Activated CD4-positive, alpha-beta T cell treated with anti-CD3 and anti-CD28 coated beads, Interleukin-2, amount 10 ng/mL, durations not matched to agents 24 days and 14 days (primary cell): ENCODE measurements at places on chromosomes 7 and 10. TPM values are rescaled to one million over a fixed set of nuclear protein-coding genes. Genes with fewer than 3 reads are reported as not detected.

GRCh38 chr10:110632591-110633215 is 11.4 kb upstream of the RBM20 start:
- DNase-seq: no peak

DNA sequence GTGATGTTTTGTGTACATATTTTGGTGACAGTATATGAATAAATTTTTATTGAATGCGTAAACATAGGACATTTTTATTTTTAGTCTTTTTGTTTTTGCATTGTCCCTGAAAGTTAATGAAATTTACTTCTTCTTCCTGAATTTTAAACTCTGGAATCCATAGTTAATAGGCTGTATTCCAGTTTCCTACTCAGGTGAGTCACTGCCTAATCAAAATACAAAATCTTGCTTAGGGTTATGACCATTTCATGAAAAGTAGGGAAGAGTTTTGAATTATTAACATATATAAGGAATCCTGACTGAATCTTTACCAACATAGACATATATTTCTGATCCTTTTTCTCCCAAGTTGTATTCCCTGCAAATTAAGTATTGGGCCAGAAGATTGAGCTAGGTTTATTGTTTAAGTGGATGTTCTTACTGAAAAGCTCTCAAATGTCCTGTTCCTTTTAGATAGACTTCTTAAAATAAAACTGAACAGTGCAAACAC is 2.6 kb downstream of the CREM start:
- no peak for DNase-seq

- DNase-seq: no peak
Observed at GRCh38 chr7:136134503-136134902, 157.3 kb upstream of the MTPN start.

DNA sequence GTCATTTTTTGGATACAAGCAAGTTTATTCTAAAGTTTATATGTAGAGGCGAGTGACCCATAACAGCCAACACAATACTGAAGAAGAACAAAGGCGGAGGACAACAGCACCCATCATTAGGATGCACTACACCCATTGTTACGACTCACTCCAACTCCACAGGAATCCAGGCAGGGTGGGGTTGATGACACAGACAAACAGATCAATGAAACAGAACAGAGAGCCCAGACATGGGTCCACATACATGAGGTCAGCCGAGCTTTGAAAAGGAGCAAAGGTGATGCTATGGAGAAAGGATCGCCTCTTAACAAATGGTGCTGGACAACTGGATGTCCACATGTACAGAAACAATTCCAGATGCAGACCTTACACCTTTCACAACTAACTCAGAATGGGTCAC is 426.4 kb downstream of the PTPRN2 start:
- no peak for DNase-seq

DNA sequence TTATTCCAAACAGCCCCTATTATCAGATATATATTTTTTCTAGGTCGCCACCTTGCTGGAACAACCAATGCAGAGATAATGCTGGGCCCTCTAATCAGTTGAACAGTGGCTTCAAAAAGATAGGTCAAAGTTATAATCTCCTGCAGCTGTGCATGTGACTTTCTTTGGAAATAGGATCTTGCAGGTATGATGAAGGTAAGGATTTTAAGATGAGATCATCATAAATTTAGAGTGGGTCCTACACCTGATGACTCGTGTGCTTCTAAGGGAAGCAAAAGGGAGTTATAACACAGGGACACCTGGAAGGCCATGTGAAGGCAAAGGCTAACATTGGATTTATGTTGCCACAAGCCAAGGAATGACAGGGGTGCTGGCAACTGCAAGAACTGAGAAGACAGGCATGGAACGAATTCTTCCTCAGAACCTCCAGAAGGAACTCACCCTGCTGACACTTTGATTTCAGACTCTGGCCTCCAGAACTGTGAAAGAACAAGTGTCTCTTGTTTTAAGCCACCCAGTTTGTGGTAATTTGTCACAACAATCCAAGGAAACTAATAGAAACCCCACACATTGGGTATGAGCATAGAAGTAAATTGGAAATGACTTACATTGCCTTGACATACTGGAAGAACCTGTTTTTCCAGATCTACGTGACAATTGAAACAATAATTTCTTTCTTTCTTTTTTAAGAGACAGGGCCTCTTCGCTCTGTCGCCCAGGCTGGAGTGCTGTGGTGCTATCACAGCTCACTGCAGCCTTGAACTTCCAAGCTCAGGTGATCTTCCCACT is 34.4 kb downstream of the CCDC71L start:
- DNase-seq: no peak

DNA sequence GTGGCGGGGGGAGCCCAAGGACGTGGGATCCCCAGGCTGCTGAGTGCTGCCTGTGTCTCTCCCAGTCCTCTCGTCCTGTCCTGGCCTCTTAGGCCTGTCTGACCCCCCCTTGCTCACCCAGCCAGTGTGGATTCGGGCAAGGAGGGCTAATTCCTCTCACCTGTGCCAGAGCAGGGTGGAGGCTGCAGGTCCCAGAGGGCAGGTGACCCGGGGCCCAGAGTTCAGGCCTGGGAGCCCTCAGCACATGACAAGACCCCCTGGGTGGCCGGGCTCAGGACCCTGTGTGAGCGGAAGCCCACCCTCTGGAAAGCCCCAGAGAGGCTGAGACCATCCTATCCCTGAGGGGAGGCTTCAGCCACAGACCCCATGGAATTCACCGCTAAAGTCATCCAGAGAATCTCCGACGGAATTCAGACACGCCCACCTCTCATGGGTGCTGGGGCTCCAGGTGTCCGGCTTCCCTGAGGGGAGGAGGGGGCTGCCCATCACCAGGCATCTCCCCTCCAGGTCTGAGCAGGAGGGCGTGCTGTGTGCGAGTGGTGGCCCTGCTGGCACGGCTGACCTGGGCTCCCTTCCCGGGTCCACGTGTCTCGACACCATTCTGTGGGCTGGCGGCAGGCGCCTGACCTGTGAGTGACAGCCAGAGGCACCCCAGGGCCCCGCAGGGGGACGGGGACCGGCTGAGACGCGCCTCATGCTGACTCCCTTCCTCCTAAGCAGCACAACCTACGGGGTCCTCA is 5.0 kb downstream of the KNDC1 start:
- DNase-seq: no peak

GRCh38 chr10:11299125-11299524 is 281.5 kb downstream of the CELF2 start:
- no peak for DNase-seq

- DNase-seq: peak; percentile 74
Observed at GRCh38 chr7:98240961-98241673, 10.9 kb downstream of the TECPR1 start.

DNA sequence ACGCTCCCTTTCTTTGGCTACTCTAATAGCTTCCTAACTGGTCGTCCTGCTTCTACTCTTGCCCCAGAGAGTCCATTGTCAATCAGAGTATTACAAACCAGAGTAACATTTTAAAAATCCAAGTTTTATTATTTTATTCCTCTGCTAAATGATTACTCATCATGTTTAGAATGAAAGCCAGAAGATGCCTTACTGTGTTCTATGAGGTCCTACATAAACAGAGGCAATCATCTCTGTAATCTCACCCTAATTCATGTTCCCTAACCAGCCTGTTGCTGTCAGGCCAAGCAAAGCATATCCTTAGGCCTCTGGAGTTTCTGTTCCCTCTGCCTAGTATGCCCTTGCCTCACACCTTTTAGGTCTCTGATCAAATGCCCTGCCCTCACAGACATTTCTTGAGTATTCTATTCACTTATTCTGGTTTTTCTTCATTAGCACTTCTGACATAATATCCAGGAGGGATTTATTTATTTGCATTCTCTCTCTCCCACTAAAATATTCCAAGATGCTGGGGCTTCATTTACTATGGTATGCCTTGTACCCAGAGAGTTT is 497.5 kb downstream of the PHTF2 start:
- no peak for DNase-seq

DNA sequence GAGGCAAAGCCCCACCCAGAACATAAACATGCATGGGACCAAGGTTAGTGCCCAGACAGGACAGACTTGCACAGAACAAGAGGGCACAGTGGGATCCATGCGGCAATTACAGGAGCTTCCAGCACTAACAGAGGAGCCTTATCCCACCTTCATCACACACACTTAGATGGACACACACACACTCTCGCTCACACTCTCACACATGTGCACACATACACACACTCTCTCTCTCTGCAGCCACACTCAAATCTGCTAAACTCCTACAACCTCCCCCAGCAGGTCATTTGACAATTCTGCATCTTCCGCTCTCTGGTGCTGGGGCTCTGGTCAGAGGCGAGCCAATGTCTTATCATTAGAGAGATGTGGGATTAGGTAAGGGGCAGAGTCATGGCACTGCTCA is 120.5 kb downstream of the UBE2H start:
- no peak for DNase-seq

DNA sequence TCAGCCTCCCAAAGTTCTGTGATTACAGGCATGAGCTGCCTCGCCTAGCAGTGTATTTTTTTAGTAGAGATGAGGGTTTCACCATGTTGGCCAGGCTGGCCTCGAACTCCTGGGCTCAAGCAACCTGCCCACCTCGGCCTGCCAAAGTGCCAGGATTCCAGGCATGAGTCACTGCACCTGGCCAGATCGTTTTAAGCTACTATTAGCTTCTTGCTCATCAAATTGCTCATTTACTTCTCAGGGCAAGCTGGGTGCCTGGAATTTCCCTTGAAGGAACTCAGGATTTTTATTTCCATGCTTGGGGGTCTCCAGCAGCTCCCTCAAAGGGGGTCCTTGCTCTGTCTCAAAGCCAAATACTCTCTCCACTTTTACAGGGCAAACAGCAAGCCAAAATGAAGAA is 798.0 kb upstream of the AUTS2 start:
- DNase-seq: no peak

GRCh38 chr7:91929463-91929862 is 11.2 kb upstream of the AKAP9 start:
- DNase-seq: peak; percentile 42

DNA sequence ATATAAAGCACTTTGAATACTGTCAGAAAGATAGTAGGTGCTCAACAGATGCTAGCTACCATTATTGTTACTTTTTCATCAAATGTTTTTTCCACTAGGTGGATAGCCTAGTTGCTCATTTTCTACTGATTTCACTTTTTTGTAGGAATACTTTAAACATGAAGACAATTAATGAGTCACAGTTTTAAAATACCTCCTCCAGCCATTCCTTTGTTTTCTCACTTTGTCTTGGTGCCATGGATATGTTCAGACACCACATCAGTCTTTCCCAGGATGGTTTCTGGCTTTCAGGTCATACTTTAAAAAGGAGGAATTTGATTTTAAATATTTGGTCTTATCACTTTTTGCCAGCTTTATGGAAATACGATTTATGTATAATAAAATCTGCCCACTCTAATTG is 147.1 kb upstream of the MGMT start:
- DNase-seq: no peak

DNA sequence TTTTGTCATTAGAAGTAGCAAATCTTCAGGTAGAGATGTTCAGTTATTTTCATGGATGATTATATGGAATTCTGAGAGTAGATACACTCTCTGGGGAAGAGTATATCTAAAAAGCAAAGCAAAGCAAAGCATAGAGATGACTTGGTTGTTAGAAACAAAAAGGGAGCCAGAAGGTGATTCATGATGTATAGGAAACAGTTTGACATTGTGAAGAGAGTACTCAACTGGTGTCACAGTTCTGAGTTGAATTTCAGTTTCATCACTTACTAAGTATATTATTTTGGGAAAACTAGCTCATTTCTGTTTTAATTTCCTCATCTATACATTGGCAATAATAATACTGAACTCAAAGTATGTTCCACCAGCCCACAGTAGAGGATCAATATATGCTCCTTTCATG is 86.8 kb downstream of the SEMA3C start:
- no peak for DNase-seq

DNA sequence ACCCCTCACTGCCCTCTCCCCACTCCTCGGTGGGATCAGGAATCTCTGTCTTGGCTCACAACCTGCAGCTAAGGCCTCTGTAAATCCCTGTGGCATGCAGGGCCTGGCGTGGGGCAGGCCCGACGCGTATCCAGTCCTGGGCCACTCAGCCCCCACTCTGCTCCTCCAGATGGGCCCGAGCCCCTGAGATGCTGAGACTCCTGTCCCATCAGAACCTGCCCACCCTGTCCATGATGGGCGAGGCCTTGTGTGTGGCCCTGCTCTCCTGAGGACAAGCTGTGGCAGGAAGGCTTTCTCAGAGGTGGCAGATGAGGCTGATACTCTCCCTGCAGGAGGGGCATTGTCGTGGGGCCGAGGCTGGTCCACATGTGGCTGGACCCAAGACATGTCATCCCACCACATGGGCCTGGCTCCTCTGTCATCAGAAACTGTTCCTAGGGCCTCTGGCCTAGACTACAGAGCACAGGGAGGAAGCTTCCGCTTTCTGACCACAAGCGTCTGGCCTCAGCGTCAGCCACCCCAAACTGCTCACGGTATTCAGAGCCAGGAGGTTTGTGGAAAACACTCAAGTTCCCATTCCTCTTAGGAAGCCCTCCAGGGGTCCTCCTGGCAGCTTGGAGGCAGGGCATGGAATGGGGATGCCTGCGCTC is 6.0 kb downstream of the ALOX5 start:
- DNase-seq: no peak

DNA sequence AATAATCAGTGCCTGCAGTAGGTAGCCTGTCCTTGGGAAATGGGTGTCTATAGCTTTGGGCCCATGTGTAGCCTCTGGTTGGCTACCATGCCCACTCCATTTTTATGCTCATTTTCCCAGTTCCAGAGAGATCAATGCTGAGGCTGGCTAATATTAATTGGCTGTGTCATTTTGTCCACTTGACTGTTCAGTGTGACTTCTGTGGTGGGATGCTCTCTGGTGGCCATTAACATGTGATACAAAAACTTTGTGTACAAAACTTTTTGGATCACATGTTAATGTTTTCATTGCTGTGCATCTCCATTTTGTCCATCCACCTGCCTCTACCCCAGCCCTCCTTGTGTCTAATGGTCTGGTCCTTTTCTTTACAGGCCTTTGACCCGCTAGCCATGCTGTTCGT is 22.7 kb downstream of the VIM start:
- DNase-seq: no peak

The POM121L12 gene
- not detected in 2 replicates for total RNA-seq

The NUTM2D gene
- 1.4 and 2.1 TPM in 2 replicates for total RNA-seq

The SEMA3E gene
- not detected in 2 replicates for total RNA-seq

The SFXN4 gene
- total RNA-seq: 58.1 and 63.0 TPM in 2 replicates

The SORBS1 gene
- total RNA-seq: 0.66 and 0.77 TPM in 2 replicates

The LIPJ gene
- not detected in 2 replicates for total RNA-seq

The IFT22 gene
- 5.9 and 6.6 TPM in 2 replicates for total RNA-seq

The NYAP1 gene
- total RNA-seq: 0.17 and 0.49 TPM in 2 replicates

The GPR37 gene
- total RNA-seq: not detected in 2 replicates
